Pancreas (tissue), 10 donors: ENCODE measurements at places on chromosomes 6 and 20. TPM values are rescaled to one million over a fixed set of nuclear protein-coding genes. Genes with fewer than 3 reads are reported as not detected.

SLC35F1 gene
- 0.14 TPM for total RNA-seq

RHAG gene
- not detected for total RNA-seq

IL17F gene
- total RNA-seq: not detected

C4B gene
- total RNA-seq: 145 TPM

TMEM14A gene
- total RNA-seq: 12.4 TPM

RNGTT gene
- total RNA-seq: 6.1 TPM

CRIP3 gene
- total RNA-seq: 0.79 TPM

HLA-DRB1 gene
- total RNA-seq: 34.4 TPM

PRL gene
- total RNA-seq: not detected

TGM3 gene
- total RNA-seq: 0.31 TPM

TRIM26 gene
- total RNA-seq: 25.3 TPM

CSNK2B gene
- 58.4 TPM for total RNA-seq
